NCI-H1694 treated with DMSO at 0.1 percent for 48 hours (cell line): ENCODE measurements at places on chromosomes 11 and 22.

DNA sequence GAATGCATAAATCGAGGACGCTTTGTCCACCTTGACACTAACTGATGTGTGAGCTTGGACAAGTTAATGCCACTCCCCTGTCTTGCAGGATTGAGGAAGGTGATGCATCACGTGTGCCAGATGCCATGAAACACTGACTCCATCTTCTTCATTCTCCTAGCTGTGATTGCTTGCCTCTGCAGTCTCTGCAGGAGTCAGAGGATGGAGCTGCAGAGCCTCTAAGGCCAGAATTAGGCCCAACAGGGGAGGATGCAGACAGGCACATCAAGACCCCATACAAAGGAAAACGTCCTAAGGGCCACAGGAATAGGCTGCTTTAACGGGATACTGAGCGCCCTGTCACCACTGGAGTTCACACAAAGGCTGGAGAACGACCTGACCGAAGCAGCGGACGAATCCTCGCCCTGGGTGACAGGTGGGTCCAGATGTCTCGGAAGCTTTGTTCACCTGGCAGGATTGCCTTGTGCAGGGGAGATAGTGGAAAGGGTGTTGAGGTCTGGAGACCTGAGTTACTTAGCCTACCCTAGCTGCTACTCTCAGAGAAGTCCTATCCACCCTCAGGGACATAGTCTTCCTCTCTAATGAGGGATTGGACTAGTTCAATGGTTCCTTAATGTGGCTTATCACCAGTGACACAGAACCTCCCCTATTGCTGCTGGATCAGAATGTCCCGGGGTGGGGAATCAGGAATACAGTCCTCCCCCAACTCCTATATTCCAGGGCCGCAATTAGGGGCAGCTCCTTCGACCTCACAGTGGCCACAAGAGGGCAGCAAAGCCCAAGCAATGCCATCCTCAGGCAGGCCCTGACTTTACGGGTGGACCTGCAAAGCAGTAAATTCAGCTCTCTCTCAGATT is 32.4 kb downstream of the DBX1 start:
- DNase-seq = peak; percentile 48

DNA sequence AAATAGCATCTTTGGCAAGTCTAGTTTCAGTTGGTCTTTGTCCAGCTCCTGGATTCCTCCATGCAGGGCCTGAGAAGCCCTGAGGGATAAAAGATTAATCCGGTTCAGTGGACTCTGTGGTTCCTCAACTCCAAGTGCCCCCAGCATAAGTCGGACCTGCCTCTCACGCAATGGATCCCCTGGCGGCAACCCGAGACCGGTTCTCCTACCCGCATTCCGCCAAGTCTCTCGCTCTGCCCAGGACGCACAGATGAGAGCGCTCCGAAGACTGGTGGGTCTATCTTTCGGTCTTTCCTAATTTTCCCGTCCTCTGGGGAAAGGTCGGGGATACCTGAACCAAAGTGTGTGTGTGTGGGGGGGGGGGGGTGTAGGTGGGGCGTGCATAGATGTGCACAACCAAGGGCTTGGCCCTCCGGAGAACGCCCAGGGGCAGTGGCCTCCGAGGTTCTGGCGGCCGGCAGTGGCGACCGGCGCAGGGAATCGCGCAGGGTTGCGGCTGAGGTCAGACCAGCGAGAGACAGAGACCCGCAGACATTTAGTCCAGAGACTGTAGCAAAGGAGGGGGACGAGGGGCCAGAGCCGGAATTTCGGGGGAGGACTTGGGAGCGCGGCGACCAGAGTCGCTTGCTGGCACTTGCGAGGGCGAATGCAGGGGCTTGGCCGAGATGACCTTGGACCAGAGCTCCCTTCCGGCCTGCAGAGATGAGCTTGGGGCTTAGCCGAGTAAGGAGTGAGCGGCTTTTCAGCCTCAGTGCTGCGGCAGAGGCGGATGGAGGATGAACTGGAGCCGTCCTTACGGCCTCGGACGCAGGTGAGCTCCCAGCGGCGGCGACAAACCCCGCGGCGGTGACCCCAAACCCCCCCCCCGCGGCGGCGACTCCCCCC is 712 bp upstream of the SLC2A11 start:
- no peak for DNase-seq

DNA sequence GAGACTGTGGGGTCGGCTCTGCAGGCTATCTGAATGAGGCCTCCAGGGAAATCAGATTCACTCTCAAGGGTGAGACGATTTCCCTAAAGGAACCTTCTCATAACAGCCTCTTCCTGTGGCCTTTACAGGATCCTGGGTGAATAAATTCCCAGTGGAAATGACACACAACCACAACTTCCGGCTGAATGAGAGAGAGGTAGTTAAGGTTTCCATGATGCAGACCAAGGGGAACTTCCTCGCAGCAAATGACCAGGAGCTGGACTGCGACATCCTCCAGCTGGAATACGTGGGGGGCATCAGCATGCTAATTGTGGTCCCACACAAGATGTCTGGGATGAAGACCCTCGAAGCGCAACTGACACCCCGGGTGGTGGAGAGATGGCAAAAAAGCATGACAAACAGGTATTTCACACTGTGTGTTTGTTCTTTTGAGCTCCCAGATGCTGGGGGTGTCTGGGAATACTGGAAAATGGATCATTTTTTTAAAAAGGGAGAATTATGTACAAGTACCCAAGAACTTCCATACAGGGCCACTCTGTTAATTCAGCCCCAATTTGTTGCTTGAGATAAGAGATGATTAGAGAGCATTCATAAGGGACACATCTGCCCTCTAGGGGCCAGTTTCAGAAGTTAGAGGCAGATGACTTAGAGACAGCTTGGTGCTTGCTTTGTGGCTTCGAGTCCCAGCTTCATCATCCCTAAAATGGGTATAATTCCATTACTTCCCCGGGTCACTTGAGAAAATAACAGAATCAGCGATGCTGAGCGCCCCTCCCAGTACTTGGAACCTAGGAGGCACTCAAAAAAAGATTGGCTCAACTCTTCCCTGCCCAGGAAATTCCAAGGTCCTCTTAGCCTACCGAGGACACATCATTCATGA is 10.2 kb downstream of the SERPIND1 start:
- DNase-seq = peak; percentile 57

DNA sequence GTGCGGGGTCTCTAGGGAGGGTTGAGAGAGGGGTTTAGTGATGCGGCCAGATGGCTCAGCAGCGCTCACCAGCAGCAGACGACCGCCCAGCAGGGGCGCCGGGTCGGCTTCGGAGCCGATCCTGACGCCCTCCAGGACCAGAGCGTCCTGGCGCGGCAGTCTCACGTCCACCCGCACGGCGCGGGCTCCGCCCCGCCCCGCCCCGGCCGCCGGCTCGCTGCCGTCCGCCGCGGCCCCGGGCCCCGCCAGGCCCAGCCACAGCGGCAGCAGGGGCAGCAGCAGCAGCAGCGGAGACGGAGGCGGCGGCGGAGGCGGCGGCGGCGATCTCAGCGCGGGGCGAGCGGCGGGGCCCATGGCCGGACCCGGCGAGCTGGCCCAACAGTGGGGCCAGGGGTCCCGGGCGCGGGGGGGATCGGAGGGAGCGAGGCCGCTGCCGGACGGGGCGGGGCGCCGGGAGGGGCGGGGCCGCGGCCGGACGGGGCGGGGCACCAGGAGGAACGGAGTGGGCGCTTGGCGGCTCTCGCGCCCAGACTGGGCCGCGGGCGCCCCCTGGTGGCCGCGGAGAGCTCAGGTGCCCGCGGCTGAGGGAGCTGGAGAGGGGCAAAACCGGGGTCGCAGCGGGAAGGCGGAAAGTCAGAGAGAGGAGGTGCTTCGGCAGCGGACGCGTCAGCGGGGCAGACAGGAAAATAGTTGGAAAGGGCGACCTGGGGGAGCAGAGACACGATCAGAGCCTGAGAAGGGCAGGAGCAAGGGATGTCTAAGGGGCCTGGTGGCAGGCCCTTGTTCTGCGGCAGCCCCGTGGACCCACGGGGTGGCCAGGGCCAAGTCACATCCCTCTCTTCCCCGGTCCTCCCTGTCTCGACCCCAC is at the start of gene RNF215:
TSS of gene RNF215 (minus strand) at position 452 of the 868 bp plus-strand sequence. CDS start at position 354, 98 bp downstream.
- peak; percentile 39 for DNase-seq

DNA sequence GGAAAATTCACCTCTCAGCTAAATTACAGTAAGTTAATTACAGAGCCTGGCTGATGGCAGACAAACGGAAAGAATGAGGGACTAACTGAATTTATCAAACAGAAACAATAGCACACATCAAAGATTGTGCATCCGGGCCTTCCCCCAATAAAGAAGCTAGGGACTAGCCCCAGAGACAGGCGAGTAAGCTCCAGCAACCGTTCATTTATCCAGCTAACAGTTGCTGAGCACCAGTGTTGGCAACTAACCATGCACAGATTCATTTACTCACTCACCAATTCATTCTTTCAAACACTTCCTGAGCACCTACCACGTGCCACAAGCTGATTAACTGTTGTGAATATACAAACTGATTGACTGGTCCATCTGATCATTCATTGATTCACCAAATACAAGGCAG is 51.2 kb downstream of the SMCO4 start:
- no peak for DNase-seq

DNA sequence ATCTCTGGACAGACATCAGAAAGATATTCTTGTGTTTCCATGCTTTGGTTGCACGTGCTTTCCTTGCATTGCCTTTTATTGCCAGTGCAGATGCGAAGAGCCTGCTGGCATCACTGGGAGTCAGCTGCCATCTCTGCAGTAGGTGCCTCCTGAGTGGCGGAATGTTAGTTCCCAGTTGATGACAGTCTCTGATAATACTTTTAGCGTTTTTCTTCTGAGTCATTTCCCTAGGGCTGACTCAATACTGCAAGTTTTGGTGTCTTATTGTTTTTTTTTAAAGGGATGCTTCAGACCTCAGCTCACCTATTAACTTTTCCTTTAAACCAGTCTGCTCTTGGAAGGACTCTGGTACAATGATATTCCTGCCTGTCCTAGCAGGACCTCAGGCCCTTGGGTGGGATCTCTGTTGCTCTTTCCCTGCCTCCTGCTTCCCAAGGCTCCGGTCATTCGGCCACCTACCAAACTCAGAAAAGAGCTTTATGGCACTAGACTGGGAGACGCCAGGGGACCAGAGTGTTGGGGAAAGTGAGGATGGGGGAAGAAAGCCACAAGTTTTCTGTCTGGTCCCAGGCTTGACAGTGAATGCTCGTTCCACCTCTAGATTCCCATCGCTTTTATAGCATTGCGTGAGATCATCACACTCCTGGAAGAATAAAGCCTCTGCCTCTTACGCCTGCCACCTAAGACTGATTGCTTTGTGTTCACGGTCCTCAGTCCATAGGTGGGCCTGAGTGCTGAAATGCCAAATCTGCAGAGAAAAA is 308.7 kb downstream of the DDX10 start:
- no peak for DNase-seq

DNA sequence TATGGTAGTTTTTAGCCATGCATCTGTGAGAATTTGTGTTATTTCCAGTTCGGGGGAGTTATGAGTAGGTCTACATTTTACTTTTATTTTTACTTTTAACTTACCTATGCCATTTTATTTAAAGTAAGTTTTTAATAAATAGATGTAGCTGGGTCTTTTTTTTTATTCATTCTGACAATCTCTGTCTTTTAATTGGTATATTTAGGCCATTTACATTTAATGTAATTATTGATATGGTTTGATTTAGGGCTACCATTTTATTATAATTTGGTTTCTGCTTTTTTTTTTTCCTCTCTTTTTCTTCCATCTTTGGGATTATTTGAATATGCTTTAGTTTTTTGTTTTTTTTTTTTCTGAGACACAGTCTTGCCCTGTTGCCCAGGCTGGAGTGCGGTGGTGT is 1.9 kb downstream of the SWAP70 start:
- no peak for DNase-seq

GRCh38 chr11:65382804-65383368 is 440 bp upstream of the SLC25A45 start:
- no peak for DNase-seq

GRCh38 chr11:73663604-73664495 is 17.5 kb downstream of the PLEKHB1 start:
- no peak for DNase-seq
